ENCODE measurements at places on chromosomes 2 and 18.
A peak's percentile ranks its signal among the peaks of the same experiment; 100 is the strongest.

DNA sequence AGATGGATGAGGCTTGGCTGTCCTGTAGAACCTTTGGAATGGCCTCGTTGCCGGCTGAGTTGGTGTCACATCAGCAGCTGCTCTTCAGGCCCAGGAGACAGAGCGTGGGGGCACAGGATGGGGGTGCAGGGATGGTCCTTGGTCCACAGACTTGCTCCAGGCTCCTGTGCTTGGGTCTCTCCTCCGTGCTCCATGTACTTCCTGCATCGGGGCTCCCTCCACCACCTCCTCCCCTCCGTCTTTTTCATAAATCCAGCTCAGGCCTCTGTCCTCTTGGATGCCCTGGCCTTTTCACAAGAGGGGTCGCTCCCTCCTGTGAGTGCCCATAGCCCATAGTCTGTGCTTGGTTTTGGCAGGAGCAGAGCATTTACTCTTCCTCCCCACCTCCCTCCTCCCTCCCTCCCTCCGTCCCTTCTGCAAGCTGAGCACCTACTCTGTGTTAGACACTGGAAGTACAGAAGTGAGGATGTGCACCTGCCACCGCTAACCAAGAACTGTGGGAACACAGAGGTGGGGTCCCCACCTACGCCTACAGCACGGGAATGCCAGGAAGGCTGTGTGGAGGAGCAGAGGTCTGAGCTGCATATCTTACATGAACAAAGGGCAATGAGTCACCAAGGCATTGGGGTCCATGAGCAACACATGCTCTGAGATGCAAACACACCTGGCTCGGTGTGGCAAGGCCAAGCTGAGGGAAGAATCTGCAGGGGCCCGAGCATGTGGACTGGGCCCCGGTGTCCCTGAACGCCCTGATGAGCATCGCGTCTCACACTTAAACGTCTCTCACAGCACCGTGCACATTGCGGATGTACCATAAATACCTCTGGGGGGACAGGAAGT is 458.7 kb upstream of the HS6ST1 start:
- no peak for DNase-seq

GRCh38 chr2:135820003-135820618 is 16.9 kb downstream of the LCT start:
- peak; percentile 94 for DNase-seq

DNA sequence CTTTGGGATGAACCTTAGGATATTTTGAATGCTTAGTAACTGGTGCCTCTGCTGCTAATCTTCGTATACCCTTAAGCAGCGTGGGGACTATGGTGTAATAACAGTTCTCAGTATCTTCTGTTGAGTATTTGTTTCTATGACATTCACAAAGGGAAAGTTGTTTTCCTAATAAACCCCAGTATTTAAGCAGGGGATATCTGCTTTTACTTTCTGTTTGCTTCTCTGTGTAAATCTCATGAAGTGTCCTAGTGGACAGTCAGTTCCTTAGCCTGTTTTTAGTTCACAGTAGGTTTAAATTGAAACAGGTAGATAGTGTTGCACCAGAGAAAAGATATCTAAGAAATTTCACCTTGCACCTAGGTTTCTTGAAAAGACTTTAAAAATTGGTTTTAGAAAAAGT is 14.9 kb downstream of the KIAA1328 start:
- DNase-seq, result no peak

- DNase-seq, result no peak
These were observed 324.9 kb upstream of the TCF4 start for GRCh38 chr18:55912919-55913318.

- no peak for DNase-seq
These were observed 112.8 kb upstream of the EML6 start for GRCh38 chr2:54610700-54611099.

GRCh38 chr2:104871649-104871971 is 17.7 kb downstream of the POU3F3 start:
- DNase-seq, result no peak

DNA sequence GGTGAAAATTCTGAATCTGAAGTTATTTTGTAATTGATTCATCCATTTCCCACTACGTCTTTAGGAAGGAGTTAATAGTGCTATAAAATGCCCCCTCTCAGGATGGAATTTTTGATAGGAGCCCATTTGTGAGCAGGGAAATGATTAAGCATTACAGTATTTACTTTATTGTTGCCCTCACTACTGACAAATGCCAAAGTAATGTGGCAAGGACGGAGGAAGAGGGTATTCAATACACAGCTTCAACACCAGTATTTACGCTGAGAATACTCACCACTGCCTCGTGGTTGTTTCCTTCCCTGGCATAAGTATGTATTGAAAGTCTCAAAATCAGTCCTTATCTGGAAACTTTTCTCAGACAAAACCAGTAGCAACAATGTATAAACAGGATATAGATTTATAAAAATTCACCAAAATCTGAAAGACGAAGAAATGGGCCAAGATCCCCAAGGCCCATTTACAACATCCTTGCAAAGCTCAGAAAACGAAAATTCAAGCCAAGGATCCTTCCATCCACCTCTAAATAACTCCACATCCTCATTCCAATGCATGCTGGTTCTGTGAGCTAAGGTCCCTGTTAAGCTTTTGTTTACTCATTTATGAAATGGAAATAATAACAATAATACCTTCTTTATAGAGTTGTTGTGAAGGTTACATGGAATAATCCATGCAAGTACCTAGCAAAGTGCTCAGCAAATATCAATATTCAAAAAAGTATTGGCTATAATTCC is 29.3 kb downstream of the FEZ2 start:
- no peak for DNase-seq

DNA sequence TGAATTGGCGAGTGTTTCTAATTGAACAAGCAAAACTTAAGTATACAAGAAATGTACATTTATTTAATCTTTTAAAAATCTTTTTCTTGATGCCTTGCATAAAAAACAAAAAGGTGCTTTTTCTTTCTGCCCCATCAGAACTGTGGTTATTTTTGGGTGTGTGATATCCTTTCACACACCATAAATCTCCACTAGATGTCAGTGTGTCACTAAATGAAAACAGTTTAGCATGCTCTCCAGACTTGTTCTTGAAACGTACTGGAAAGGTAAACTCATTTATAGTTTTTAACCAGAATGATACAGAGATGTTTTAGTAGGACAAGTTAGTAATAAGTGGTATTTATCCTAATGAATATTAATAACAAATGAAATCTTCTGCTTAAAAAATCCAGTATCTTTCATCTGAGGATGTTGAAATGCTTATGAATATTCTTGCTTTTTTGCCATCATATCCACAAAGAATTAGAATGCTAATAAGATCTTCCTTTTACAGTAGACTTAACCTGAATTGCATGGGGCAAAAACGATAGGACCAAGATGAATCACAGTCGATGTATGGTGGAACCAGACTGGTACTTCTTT is 96.8 kb downstream of the UBE2E3 start:
- DNase-seq, result peak; percentile 61

DNA sequence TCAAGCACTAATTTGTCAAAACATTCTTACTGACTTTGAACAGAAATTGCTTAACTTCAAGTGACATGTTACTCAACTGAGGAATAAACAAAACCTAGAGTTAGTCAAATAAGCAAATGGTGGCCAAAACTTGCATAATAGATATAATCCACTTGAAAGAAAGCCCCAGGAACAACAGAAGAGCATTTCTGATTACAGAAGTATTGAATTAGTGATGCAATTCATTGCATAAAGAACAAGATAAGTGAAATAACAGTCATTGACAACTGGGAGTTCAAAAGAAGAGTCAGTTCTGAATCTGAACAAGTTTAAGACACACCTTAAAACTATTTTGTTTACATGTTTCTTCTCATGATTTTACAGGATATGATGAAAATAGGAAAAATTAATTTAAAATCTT is 30.8 kb downstream of the COBLL1 start:
- no peak for DNase-seq

DNA sequence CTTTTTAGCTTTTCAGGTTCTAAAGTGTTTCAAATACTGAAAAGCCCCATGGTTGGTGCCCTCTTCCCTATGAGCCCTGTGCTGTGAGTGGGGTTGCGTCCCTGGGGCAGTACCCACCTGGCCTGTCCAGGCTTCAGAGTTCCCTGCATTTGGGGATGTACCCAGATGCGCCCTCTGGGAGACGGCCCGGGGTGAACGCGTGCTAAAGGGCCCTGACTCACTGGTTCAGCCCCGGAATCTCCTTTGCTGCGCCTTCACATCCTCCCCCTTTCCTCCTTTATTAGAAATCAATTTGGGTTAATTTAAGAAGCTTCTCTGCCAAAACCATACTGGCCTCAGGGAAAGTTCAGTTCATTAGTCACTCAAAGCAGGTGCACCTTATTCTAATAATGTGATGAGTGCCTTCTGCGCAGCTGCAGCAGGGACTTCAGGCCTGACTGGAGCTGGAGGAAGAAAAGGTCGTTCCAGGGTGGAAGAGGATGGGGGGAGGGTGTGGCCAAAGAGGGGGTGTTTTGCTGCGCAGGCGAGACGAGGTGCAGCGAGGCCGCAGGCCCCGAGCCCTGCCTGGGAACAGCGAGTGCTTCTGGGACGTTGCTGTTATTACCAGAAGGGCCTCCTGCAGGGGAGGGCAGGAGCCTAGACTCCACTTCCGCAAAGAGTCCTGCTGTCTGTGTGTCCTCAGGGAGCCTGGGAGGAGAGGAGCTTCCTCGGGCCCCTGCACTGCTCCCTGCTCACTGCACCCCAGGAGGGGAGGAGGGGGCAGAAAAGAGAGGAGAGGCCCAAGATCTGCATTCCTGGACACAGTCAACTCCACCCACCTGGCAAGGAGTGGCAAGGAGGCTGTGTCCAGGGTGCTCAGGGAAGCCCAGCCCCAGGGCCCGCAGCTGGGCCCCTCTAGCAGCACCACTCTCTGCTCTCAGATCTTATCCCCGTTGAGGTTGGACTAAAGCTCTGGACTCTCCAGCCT is 223.2 kb upstream of the PXDN start:
- DNase-seq, result no peak

GRCh38 chr2:118954297-118955060 is 12.5 kb downstream of the MARCO start:
- no peak for DNase-seq

GRCh38 chr18:78113136-78113939 is 863.7 kb downstream of the GALR1 start:
- no peak for DNase-seq

DNA sequence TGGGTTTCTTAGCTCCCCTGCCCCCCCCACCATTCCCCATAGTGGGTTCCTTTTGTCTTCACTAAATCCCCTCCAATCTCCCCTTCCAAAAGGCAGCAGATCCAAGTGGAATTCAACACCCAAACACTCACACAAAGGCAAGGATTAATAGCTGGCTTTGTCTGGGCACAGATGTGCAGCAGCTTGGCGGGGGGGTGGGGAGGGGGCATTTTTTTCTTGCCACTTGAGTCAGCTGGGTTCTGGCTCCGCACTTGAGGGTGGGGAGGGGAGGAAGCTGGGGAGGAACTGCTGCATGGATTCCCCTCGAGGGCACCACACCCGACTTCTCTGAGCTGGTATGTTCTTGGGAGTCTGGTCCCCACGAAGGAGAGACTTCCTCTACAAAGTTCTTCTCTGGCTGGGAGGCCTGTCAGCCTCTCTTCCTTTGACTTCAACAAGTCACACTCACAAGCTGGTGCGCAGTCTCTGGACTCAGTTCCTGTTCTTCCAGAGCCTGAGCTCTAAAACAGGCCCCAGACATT is 36.0 kb downstream of the SERTAD2 start:
- no peak for DNase-seq

DNA sequence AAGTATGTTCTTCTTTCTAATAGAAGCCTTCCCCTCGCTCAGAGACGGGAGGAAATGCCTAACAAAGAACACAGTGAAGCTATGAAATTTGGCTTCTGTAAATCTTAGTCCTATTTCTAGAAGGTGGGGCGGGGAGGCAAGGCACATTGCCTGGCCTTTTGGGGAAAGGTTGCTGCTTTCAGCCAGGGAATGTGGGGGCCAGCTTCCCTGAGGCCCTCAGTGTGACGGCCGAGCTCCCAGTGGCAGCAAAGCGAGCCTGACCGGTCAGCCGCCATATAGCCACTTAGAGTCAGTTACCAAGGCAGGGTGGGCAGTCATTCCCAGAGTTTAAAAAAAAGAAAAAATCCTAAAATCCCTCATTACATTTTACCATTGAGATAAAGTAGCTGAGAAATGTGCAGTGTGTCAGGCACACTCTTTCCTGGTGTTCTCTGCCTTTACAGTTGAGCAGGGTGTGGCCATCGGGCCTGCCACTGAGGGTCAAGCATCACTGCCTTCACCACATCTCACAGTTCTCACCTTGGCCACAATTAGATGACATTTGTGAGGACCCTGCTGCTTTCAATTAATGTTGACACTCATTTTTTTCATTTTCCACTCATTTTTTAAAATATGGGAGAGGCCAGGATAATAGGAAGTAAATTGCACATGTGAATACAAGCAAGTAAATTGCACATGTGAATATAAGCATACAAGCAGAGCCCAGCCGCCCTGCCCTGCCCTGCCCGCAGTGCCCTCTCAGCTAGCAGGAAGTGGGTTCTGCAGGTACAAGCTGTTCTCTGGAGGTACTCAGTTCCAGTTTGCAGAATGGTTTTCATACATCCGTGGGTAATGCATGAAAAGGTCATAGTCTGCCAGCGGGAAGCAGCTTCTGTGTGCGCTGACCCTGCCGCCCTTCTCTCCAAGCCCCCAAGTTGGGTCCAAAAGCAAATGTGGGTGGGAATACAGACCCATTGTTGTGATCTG is 76.9 kb downstream of the WDSUB1 start:
- peak; percentile 12 for DNase-seq

GRCh38 chr2:112679484-112679883 is 33.7 kb downstream of the SLC20A1 start:
- DNase-seq, result no peak

DNA sequence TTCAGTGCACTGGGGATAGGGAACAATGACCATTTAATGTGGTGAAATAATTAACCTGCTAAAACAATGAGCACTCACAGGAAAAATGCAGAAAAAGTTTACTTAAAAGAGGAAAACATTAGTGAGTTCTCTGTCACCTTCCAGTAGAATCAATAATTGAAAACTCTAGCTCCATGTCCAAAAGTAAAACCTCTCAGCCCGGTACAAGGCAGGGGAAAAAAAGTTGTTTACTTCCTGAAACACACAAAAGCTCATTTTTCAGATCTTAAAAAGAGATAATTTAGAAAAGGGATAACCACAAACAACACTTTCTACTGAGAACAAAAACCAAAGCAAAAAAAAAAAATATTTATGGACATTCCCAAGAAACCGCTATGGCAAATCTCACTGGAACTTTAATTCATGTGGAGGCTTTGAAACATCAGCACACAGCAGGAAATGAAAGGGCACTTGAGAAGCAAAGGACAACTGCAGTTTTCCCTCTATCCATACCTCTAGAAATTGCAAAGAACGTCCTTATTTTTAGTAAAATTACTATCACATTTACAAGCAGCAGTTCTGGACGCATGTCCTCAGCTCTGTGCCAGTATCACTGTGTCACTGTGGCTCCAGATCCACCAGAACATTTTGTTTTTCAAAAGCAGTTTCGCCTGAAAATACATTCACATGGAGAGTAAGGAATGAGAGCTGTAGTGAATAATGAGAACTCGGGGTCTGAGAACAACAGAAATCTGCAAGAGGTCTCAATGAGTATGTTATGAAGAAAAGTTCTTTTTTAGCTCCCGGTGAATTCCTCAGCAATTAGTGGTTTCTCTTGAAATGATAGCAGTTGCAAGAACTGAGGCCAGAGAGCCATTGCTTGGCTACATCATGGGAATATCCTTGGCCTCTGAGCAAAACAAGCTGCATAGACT is 44.7 kb upstream of the DNAH7 start:
- no peak for DNase-seq

All from activated CD4-positive, alpha-beta T cell treated with anti-CD3 and anti-CD28 coated beads, Interleukin-2, Interleukin-6, amounts not matched to agents 100 ng/mL and 50 ng/mL, durations not matched to agents 16 hours and 8 hours (primary cell).